ENCODE measurements at places on chromosomes 5 and 9.

- DNase-seq, result no peak
Measured at GRCh38 chr5:23352446-23352845, 155.0 kb upstream of the PRDM9 start.

DNA sequence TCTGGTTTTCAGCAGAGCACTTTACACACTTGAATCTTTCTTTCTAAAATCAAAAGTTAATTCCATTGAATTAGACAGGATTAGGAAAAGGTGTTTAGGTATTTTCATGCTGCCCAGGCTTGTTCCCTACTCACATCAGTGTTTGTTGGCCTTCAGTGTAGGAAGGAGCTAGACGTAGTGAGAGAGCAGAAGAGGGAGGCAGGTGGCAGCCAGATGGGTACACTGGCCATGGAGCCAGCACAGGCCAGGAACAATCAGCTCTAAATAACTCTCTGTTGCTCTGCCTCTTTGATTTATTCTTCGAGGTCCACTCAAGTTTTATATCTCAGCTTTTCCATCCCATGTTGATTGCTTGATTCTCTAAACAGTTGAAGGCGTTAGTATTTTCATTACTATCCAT is 529.6 kb downstream of the PSAT1 start:
- no peak for DNase-seq

GRCh38 chr5:92962752-92963151 is 618.3 kb downstream of the NR2F1-AS1 start:
- no peak for DNase-seq

DNA sequence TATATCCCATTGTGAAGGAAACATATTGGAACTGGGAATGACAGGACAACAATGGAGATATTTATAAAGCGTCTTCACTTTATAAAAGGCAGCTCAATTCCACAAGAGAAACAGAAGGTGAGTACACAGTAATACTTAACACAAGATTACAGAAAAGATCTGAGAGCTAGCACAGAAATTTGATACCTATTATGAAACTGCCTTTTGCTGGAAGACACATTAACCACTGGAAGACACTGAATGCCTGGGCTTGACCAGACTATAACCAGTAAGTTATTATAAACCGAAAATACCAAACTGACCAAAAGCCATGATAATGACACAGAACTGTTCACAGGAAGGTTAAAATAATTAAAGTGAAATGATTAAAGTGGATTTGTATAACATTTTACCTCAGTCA is 195.4 kb downstream of the NR2F1-AS1 start:
- DNase-seq, result no peak

- DNase-seq, result no peak
Measured at GRCh38 chr5:124772457-124773200, 26.2 kb upstream of the ZNF608 start.

- peak; percentile 65 for DNase-seq
Measured at GRCh38 chr5:11261241-11261640, 500.2 kb upstream of the DAP start.

DNA sequence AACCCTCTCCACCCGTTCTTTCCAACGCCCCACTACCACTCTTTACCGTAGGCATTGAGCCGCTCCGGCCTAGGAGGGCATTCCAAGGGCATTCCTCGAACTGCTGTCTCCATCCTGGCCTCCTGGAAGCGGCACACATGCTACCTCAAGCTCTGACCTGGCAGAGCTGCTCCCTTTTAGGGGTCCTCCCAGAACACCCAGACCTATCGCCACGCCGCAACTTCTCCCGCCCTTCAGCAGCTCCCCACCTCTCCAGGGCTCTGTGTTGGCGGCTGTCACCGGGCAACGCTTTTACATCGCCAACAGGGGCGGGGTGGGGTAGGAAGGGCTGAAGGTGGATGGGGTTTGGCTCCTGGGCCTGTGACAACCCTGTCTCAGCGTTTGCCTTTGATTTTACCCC is 4.6 kb upstream of the MYORG start:
- peak; percentile 43 for DNase-seq

DNA sequence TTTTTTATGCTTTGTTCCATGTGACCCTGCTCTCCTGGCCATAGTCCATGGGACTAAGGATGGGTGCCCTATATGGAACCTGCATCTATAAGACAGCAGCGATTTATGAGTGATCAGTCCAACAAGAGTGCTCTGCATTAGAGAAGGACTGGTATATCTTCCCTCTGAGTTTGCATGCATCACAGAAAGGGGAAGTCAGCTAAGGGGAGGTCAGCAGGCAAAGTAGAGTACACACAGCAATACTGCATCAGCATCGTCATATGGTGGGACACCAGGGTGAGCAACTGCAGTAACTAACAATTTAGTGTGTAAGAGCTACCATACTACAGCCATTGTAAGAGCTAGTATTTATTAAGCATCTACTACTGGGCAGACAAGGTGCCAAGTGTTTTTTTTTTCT is 311.3 kb downstream of the NDUFS4 start:
- DNase-seq, result no peak

- DNase-seq, result no peak
Measured at GRCh38 chr5:135154197-135154596, 120.2 kb upstream of the PITX1 start.

DNA sequence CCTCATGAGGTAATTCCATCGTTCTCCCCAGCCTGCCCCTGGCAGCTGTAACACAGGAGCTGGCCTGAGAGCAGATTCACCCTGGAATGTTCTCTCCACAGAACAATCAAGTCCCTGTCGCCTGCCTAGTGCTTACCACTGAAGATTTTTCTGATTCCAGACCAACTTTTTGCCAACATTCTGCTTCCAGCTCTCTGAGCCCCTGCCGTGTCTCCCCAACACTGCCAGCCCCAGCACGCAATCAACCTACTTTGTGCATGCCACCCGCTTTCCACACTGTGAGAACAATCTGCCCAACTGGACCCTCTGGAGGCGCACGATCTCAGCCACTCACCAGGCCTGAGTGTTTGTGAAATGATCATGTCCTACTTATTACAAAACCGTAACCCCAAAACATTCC is 62.6 kb downstream of the PSMB7 start:
- no peak for DNase-seq

GRCh38 chr5:122967625-122968024 is 68.9 kb downstream of the PPIC start:
- DNase-seq, result no peak

DNA sequence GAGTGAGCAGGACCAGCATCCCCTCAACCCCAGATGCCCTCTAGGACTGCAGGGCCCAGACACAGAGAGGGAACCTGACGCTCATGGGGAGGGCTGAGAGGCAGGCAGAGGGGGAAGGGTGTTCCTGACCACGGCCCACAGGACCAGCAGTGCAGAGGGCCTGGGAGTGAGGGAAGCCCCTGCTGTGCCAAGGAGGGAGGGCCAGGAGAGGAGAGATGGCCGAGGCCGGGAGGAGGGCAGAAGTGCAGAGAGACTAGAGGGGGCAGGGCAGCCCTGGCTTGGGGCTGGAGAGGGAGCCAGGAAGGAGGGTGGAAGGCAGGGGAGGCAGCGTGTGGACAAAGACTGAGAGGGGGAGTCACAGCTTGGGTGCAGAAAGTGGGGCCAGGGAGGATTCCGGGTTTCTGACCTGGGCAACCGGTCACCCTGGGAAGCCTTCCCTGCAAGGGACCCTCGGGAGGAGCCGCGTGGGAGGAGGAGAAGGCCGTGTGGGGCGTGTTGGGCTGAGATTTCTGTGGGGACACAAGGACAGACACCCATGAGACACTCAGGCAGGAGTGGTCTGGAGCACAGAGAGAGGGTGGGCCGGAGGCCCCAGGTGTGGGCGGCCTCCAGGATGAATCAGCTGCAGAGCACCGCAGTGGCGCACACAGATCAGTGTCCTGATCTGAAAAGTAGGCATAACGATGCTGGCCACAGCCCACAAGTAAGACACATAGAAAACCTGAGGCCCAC is 117.5 kb downstream of the ADAMTS2 start:
- DNase-seq, result no peak

DNA sequence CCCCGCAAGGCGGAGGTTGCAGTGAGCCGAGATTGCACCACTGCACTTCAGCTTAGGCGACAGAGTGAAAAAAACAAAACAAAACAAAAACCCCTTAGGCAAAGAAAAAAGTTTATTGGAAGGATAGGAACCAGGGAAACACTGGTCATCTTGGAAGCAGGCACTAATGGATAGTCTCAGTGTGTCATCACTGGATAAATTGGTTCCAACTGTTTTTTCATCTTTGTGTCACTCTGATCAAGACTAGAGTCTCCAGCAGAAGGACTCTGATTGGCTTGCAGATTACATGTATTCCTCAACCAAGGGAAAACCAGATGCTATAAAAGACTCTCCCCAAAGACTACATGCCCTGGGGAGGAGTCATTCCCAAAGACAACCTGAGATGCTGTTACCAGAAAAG is 35.0 kb upstream of the HMHB1 start:
- no peak for DNase-seq

GRCh38 chr5:143182901-143183820 is 220.3 kb downstream of the NR3C1 start:
- no peak for DNase-seq

DNA sequence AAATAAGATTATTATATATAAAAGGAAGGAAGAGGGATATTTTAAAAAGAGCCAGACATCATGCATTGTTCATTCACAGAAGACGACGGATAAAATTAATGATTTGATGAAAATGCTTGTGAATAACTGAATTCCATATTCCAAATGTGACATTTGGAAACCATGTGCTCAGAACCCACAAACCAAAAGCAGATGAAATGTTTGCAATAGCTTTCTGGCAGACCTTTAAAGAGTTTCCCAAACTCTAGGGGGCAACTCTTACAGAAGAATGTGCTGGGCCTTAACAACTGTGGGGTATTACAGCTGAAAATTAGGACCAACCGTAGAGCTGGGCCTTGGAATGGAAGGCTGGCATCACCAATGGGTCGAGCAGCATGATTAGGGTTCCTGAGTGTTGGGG is 471.0 kb downstream of the EFNA5 start:
- DNase-seq, result no peak

GRCh38 chr5:112554101-112554977 is 135.3 kb upstream of the EPB41L4A start:
- DNase-seq, result no peak

GRCh38 chr5:179142434-179143198 is 82.4 kb downstream of the ZNF354C start:
- no peak for DNase-seq

DNA sequence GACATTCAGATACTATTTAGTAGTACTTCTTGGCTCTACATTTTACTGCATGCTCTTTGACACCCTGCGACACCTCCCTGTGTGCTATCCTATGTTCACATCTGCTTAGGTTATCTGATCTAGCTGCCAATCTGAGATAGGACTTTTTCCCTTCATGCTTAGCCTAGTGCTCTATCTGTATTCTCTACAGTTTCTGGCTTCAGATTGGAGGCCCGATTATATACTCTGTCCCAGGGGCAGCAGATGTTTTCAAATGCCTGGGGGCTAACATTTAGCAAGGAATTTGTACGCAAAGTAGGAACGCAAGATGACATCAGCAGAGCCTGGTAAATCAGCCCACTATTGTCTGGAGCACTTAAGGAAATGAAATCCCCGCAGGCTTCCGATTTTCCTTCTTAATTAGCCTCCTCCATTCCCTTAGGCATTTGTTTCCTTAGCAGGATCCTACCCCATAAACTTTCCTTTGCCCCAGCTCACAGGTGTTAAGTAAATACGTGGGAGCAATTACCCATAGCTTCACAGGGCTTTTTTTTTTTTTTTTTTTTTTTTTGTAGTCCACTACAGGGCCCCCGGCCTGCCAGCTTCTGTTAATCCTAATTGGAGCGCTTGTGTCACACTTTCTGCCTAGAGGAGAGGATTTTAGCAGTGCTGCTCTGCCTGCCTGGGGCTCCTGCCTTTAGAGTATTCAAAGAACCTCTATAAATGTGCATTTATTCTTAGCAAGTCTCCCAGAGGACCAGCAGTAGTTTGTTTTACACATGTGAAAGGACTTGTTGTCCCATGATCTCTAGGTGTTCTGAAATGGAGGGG is 61.1 kb upstream of the LPAR1 start:
- DNase-seq, result no peak

- no peak for DNase-seq
Measured at GRCh38 chr5:154371687-154372086, 74.1 kb upstream of the SAP30L start.

- DNase-seq, result no peak
Measured at GRCh38 chr9:129983891-129984290, 59.1 kb downstream of the FNBP1 start.

DNA sequence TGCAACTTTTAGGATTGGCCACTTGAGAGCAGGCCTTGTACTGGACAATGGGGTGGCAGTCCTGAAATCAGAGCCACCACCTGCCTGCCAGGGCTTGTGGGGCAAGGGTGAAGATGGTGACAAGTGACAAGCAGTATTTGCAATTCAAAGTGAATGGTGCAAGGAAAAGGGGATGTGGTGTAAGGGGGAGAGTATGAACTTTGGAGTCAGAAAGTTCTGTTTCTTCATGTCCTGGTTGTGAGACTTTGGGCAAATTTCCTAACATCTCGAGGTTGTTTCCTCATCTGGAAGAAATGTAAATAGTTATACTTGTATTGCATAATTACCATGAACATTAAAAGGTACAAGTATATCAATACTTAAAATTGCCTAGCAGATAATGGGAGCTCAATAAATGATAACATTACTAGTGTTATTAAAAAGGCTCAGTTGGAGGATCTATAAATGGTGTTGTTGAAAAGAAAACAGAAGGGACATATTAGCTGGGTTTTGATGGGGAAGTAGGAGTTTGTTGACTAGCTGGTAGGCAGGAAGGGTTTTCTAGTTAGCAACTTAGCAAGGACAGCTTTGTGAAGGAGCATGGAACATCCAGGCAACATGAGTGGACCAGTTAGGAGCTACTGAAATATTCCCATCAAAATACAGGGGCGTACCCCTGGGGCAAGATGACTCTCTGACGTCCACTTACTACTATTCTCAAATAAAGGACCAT is 21.3 kb upstream of the MEGF9 start:
- peak; percentile 49 for DNase-seq

- DNase-seq, result no peak
Measured at GRCh38 chr9:98789483-98790133, 6.7 kb downstream of the ANKS6 start.

GRCh38 chr5:96662725-96663518 is 746 bp downstream of the CAST start:
- peak; percentile 50 for DNase-seq

DNA sequence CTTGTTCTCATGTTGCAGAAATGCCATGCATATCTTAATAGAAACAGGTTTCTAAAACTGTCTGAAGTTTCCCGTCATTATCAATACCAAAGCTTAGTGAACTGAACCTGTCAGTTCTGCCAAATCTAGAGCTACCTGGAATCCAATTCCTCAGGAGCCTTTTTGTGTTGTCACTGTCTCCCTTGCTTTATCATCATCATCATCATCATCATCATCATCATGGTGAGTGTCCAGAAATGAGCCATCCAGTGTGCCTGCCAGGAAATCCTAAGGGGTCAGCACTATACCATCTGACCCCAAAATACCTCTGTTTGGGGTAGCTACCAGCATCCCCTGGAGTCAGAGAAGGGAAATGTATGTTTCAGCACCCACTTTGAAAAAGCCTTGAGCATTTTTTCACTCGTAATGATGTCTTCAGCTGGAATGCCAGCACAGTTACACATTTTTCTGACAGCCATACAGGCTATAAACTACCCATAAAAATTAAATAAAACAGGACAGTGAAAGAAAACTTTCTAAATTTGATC is 150.3 kb downstream of the NR2F1-AS1 start:
- no peak for DNase-seq
